ENCODE measurements at places on chromosomes 16 and 17. TPM values are rescaled to one million over a fixed set of nuclear protein-coding genes. Genes with fewer than 3 reads are reported as not detected.

Gene CCL8
- total RNA-seq, result 1.4 TPM

Gene KRT31
- total RNA-seq, result 1.9 TPM

Gene MLYCD
- total RNA-seq, result 1.8 TPM

Gene CIBAR2
- total RNA-seq, result 0.09 TPM

Gene TNFRSF17
- total RNA-seq, result 3.3 TPM

Gene TP53TG3C
- not detected for total RNA-seq

Gene NOG
- total RNA-seq, result 1.3 TPM

Gene TSNAXIP1
- 0.76 TPM for total RNA-seq

Gene EFCAB3
- total RNA-seq, result not detected

Gene SCIMP
- 0.80 TPM for total RNA-seq

Gene VMO1
- total RNA-seq, result 2.7 TPM

Gene PRR29
- 0.28 TPM for total RNA-seq

Gene IFI35
- total RNA-seq, result 53.1 TPM

Gene IL32
- 175 TPM for total RNA-seq

Gene KRTAP4-6
- total RNA-seq, result not detected

Gene CENPN
- 39.0 TPM for total RNA-seq

Gene CDRT15
- not detected for total RNA-seq

All from thymus (tissue), 14 donors.